ENCODE measurements at places on chromosomes 11 and 22.

DNA sequence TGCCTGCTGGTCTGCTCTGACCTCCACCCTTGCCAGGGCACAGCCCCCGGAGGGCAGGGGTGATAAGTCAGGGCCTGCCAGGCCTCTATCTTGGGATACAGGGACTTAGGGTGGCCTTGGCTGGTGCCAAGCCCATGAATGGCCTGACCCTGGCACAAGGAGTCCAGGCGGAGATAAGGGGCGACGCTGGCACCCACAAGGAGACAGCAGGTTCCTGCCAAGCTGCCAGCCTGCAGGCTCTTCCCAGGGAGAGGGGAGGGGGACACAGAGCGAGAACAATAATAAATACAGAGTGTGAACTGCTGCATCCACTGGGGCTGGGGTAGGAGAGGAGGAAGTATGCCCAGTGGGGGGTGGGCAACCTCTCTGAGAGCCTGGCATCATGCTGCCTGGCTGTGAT lies 978 bp downstream of the CSDC2 start:
- DNase-seq = no peak

DNA sequence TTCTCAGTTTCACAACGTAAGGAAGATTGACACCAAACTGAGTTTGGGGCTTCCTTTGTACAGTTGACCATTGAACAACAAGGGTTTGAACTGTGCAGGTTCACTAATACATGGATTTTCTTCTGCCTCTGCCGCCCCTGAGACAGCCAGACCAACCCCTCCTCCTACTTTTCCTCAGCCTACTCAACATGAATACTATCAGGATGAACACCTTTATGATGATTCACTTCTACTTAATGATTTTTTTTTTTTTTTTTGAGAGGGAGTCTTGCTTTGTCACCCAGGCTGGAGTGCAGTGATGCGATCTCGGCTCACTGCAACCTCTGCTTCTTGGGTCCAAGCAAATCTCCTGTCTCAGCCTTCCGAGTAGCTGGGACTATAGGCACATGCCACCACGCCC lies 14.6 kb downstream of the RBM4 start:
- DNase-seq = no peak

DNA sequence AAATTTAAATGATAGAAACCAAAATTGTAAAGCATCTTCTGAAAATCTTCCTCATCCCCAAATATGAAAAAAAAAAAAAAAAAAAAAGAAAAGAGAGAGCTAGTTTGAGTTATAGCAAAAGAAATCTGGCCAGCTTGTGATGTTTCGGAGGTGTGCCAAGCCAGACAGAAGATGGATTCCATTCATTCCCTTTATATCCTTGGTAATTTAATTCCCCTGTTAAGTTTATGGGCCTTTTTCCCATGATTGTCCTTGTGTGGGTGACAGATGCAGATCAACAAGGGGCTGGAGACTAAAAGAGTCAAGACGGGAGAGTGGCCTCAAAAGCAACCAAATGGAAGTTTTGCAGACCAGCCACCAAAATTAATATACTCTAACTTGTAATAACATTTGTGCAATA lies 47.6 kb upstream of the PARVA start:
- DNase-seq = no peak

DNA sequence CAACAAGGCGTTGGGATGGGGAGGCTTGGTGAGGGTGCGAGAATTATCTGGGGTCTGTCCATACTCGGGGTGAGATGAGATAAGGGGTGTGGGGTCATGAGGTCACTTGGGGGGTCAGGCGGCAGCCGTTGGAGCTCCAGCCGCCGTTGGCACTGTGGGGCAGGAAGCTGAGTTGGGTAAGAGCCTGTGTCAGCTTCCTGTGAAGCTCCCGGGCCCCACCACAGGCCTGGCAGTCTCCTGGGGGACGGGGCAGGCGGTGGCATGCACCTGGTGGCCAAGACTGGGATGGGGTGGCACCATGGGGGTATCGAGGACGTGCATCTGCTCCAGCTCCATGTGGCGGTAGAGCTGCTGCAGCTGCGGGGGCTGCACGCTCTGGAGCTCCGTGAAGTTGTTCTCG lies 7.1 kb upstream of the MYBPC3 start:
- DNase-seq = no peak

- DNase-seq = no peak
Measured at GRCh38 chr11:83480251-83480650, 194.1 kb upstream of the CCDC90B start.

GRCh38 chr11:27700351-27701301 lies at the start of gene BDNF:
BDNF (minus strand) TSS chr11:27700455; CDS start chr11:27658564, 41,891 bp downstream.
- no peak for DNase-seq

- DNase-seq = no peak
Measured at GRCh38 chr11:130206141-130206540, 46.6 kb downstream of the ST14 start.

All from stimulated activated CD4-positive, alpha-beta T cell treated with anti-CD3 and anti-CD28 coated beads, Interleukin-1b, Interleukin-23, amount 100 ng/mL, for 1 hour (primary cell).